ENCODE measurements at places on chromosomes 5 and 9.

DNA sequence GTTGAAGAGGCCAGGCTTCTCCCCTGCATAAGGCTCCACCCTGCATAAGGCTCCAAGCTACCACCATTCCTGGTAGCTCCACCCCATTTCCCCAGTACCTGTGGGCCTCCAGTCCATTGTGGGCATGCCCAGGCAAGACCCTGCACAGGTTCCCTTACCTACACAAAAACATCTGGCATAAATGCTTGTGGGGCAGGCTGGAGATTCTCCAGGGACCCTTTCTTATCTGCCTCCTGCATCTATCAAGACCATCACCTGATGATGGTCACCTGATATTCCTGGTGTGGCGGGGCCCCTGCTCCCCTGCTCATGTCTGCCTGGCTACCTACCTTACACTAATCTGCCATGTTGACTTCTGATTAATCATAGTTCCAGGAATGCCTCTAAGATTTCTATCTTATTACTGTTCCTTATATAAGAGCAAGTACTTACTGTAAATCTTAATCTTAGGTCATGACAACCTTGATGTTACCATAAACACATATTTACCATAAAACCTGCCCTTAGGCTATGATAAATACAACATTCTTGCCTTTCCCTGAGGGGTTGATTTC, 41.0 kb downstream of the FGD3 start:
- no peak for DNase-seq

DNA sequence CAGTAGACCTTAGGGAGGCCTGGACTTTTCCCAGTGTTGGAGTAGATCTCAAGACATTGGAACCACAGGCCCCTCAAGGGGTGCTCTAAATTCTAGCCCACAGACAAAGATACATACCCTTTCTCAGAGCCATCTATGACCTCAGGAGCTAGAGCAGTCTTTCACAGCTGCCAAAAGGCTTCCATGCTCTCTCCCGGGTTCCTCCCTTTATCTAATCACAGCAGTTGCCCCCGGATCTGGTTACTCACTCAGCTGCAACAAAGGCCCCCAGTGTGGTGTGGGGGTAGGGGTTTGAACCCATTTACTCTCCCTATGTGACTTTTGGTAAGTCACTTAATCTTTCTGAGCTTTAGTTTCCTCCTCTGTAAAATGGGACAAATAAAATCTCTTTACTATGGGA, 27.0 kb downstream of the POU4F3 start:
- no peak for DNase-seq

DNA sequence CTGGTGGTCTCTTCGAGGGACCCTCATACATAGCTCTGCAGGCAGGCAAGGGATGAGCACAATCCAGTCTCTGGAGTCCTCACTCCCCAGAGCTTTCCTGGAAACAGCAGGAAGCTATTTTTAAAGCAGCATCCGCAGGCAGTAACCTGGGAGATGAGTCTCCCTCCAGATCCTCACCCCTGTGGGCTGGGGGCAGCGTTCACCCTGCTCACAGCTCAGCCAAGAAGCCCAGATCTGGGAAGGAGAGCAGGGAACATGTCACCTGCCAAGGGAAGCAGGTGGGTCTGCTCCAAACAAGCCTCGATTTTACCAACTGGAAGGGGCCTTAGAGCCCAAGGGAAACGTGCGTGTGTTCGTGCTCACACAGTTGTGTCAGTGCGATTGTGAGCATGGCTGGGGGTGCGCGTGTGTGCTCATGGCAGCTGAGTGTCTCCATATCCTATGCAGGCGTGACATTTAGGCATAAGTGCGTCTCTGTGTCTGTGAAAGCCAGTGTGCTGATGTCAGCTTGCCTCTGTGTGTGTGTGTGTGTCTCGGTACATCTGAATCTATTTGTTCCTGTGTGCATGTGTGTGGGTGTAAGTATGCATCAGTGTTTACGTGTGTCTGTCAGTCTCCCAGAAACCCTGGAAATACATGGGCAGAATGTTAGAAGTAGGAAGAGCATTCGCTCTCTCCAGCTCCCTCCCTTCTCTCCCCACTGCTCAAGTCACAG, 40.6 kb upstream of the CPLX2 start:
- no peak for DNase-seq

DNA sequence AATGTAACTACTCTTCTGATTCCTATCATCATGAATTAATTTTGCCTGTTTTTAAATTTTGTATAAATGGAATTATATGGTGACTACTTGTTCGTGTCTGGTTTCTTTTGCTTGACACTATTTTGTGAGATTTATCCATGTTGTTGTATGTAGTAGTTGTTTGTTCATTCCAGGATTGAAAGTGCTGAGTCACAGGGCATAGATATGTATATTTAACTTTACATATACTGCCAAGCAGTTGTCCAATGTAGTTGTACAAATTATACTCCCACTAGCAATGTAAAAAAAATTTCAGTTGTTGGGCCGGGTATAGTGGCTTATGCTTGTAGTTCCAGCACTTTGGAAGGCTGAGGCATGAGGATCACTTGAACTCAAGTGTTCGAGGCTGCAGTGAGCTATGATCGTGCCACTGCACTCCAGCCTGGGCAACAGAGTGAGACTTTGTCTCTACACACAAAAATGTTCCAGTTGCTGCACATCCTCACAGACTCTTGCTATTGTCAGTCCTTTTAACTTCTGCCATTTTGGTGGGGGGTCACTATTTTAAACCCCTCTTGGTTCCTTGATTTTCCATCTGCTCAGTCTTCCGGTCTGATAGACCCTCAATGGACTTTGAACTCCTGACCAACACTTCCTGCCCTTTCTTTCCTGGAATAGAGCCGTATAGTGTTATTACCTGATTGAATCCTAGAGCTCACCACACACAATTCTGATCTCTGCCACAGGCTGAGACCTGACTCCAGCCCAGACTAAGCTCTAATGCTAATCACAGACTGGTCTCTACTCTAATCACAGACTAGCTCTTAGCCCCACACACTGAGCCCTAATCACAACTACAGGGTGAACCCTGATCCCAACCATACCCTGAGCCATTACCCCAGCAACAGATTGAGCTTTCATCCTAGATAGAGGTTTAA, 69.3 kb upstream of the MELK start:
- DNase-seq: no peak

GRCh38 chr9:21856301-21857094, 54.1 kb downstream of the MTAP start:
- DNase-seq: no peak

GRCh38 chr5:94375801-94376200, 242.6 kb downstream of the KIAA0825 start:
- DNase-seq: no peak

GRCh38 chr9:211557-211956, 3.1 kb upstream of the DOCK8 start:
- DNase-seq: no peak

- DNase-seq: no peak
Measured at GRCh38 chr5:8473016-8473415, 604.1 kb downstream of the MTRR start.

DNA sequence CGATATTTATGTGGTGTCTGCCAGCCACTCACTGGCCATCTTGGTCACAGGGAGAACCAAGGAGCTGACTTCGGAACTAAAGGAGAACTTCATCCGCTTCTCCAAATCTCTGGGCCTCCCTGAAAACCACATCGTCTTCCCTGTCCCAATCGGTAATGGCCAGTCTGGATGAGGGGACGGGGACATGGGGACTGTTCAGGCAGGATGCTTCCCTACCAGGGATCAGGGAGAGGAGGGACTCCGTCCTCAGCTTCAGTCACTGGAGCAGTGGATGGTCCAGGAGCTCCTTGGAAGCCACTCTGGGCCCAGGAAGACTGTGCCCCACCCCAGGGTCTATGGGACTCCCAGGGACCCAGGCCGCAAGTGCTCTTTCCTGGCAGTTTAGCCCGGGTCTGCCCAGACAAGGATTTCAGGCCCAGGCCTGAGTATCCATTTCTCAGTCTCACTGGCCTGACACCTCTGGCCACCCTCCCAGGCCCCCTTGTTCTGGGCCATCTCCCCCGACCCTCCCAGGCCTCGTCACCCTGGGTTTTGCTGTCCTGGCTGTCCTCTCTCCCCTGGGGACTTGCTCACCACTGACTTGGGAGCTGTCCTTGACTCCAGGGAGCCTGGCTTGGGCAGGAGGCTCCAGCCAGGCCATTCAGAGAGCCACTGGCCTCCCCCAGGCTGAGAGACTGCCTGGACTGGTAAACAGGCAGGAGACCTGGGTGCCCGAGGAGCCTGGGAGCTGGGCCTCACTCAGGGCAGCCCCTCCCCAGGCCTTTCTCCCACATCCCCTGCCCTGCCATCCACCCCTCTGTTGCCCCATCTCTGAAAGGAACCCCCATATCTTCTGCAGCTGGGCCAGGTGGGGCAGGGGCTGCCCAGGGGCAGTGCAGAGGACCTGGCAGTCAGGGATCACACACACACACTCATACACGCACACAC, 3.1 kb downstream of the LCN2 start:
- DNase-seq: no peak

GRCh38 chr5:145965804-145966203, 29.4 kb downstream of the SH3RF2 start:
- no peak for DNase-seq

- no peak for DNase-seq
Measured at GRCh38 chr5:151926188-151926587, 1.5 kb upstream of the GLRA1 start.

- DNase-seq: no peak
Measured at GRCh38 chr5:126002222-126002897, 420.8 kb upstream of the GRAMD2B start.

- no peak for DNase-seq
Measured at GRCh38 chr5:159179529-159180305, 29.6 kb downstream of the RNF145 start.

GRCh38 chr5:56840597-56840996, 25.2 kb downstream of the MAP3K1 start:
- DNase-seq: no peak

DNA sequence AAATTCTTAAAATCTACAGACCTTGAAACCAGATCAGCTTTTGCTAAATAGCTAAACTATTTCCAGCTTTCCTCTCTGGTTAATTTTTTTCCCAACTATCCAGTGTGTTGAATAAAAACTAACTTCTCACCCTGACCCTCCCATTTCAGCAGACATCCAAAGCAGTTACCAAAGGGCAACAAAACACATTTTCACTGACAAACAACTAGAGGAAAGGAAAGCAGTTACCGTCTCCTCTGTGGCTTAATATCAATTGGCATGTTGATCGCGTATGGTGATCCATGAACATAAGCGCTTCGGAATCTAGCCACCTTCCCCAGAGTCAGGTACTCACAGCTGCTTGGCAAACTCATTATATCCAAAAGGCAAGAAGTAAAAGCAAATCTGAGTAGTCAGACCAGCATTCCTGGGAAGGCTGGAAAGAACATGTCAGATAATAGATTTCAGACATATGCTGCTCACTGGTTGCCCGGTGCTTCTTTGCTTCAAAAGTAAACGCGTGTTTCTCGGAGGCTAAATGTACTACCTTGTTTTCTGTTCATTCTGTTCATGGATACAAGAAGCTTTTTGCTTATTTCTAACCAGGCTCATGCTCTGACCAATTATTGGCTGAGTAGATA, 463.4 kb downstream of the PDE4D start:
- no peak for DNase-seq

- no peak for DNase-seq
Measured at GRCh38 chr5:27472000-27472763, 433.8 kb upstream of the CDH9 start.

DNA sequence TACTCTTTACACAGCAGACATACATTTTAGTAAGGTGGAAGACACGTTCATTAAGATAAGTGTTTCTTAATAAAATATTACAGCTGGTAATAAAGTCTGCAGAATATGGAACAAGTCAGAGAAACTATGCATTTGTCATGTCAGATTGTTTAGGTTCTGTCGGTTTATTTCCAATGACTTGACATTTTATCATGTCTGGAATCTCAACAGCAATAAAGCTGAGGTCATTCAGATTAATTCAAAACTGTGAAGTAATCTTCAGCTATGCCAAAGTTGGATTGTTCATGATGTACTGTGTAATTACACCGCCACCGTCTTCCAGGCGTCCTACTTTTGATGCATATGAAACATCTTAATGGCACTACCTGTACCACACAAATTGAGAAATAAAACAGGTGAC, 1032.6 kb downstream of the CDH12 start:
- DNase-seq: no peak

DNA sequence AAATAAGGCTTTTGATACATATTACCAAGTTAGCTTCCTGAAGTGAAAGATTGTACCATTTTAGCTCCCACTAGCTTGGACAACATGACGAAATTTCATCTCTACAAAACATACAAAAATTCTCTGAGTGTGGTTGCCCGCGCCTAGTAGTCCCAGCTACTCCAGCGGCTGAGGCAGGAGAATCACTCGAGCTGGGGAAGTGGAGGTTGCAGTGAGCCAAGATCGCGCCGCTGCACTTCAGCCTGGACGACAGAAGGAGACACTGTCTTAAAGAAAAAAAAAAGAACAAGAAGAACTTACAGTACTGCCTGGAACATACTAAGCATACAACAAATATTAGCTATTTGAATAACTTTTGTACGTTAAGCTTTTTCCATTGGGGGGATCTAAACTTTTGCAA, 29.7 kb upstream of the NRG2 start:
- no peak for DNase-seq

GRCh38 chr5:54760182-54760935, 225.0 kb downstream of the ESM1 start:
- no peak for DNase-seq

- no peak for DNase-seq
Measured at GRCh38 chr9:91154686-91155085, 207.0 kb downstream of the AUH start.

DNA sequence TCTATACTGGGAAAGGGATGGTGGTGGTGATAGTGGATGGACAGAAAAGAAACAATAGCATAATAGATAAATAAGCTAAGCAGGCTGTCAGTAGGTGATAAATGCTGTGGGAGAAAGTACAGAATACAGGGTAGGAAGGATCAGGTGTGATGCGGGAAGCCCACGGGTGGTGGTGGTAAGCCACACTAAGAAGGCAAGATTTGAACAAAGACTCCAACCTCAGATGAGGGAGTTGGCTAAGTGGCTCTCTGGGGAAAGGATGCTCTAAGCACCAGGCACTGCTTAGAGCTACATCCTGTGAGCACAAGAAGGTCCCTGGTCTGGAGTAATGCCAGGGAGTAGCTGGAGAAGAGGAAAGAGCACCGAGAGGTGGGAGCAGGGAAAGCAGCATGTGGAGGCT, 151.6 kb upstream of the KLF9 start:
- DNase-seq: no peak

- DNase-seq: no peak
Measured at GRCh38 chr5:36389245-36389644, 87.5 kb upstream of the RANBP3L start.

- DNase-seq: no peak
Measured at GRCh38 chr9:100689635-100690034, 111.8 kb downstream of the CAVIN4 start.

DNA sequence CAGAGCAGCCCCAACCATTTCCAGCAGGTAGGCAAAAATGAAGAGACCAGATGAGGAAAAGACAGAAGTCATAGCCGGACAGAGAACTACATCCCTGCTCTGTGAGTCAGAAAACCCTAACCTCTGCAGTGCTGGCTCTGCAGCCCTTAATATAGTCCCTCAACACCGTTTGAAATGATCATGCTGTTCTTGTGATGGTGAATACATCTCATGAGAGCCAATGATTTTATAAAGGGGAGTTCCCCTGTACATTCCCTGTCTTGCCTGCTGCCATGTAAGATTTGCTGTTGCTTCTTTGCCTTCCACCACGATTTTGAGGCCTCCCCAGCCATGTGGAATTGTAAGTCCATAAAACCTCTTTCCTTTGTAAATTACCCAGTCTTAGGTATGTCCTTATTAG, 216.8 kb upstream of the RFX3 start:
- no peak for DNase-seq

Measured in T-helper 1 cell (primary cell).